A549 treated with dexamethasone at 1 μM for 4 hours (cell line): ENCODE measurements at places on chromosomes 1 and 21. TPM values are rescaled to one million over a fixed set of nuclear protein-coding genes. Genes with fewer than 3 reads are reported as not detected.

Gene CFHR3
- total RNA-seq = 0.06 to 0.21 TPM (median 0.12 TPM) in 4 of 5 replicates, not detected in the other

Gene NOL9
- 3.7 to 5.9 TPM (median 5.6 TPM) in 5 replicates for total RNA-seq

Gene ZNF697
- total RNA-seq = 1.4 to 2.0 TPM (median 1.8 TPM) in 5 replicates

Gene ZNF593OS
- total RNA-seq = 0.10 to 0.70 TPM in 2 of 5 replicates, not detected in the others

Gene AGBL4
- not detected in 5 replicates for total RNA-seq

Gene SPRR2F
- not detected in 5 replicates for total RNA-seq
